Activated CD4-positive, alpha-beta T cell treated with anti-CD3 and anti-CD28 coated beads for 36 hours (primary cell): ENCODE measurements at places on chromosomes 13 and 19. TPM values are rescaled to one million over a fixed set of nuclear protein-coding genes. Genes with fewer than 3 reads are reported as not detected.

Gene LACC1
- 3.1 TPM for total RNA-seq

DNA sequence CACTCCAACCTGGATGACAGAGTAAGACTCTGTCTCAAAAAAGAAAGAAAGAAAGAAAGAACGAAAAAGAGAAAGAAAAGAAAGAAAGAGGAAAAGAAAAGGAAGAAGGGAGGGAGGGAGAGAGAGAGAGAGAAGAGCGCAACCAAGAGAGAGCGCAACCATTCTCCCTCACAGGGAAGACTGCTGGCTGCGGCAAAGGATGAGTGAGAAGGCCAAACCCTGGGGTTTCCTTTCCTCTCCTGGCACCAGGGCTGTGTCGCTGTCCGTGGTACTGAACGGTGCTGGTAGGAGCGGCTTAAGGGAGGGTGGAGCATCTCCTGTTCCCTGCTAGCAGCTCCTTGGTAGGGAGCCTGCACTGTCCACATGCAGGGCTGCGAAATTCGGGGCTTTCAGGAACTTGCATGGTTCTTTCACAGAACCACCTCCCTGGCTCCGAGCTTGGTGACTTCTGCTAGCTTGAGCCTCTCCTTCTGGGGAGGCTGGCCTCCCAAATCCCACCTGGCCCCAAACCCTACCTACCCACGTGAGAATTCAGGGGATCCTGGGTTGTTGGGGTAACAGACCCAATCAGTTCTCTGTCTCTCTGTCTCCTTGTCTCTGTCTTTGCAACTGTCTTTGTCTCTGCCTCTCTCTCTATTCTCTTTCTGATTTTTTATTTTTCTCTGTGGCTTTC is 51.1 kb upstream of the ZNRF4 start:
- H3K4me3 ChIP-seq: no peak overlapping the region
- H3K36me3 ChIP-seq: no peaks in the 10 kb centered on the region
- H3K27me3 ChIP-seq: peaks cover 18% of the 10 kb centered on the region
- H3K4me1 ChIP-seq: no peaks in the 10 kb centered on the region
- H3K27ac ChIP-seq: no peak overlapping the region
- DNase-seq: peak; percentile 85

Gene DHPS
- total RNA-seq: 101 TPM

DNA sequence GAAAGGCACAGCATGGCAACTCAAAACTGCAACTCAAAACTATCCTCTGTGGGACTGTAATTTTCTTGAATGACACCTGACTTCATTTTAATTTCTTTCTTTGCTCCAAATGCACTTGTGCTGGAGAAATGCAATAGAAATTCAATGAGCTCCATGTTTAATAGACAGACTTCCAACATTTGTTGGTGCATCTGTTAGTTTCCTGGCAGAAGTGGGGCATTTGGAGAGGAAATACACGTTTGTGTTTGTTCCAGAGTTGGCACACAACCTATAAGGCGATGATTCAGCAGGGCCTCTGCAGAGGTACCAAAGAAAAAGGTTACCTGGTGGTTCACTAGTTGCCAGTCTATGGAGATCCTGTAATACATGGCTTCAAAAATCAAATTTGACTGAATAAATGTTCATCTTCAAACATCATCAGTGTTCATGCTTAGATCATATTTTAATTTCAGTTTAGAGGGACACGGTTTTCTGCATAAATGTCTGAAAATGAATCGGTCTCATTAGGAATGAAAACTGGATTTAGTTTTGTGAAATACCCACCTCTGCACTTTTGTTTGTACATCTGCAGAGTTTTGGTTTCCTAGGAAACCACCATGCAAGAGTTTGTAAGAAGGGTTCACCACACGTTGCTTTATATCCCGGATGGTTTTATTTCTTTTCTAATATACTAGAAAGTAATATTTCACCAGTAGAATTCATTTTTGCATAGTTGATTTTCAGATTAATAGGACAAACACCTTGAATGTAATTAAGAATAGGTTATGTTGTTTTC is 21.8 kb upstream of the OBI1 start:
- H3K36me3 ChIP-seq: no peaks in the 10 kb centered on the region
- no peak overlapping the region for H3K27ac ChIP-seq
- H3K4me1 ChIP-seq: no peaks in the 10 kb centered on the region
- DNase-seq: no peak
- peaks cover 10% of the 10 kb centered on the region for H3K27me3 ChIP-seq
- H3K4me3 ChIP-seq: no peak overlapping the region

DNA sequence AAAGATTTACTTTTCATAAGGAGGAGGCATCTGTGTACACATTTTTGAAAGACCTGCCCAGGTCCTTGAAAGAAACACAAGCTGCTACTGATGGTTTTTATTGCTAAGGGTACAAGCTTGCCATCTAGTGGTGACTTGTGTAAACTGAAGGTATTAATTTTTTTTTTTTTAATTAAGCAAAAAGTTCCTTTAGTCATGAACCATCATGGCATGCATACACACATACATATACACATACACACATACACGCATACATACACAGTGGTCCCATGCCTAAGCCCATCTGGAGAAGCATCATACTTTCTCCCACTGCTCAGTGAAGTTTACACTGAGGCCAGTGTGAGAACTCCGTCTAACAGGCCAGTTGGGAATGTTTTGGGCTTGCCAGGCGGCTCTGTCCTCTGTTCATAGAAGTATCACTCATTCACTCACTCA is 312.5 kb downstream of the DCLK1 start:
- H3K27ac ChIP-seq: no peak overlapping the region
- H3K36me3 ChIP-seq: no peaks in the 10 kb centered on the region
- peaks cover 2% of the 10 kb centered on the region for H3K27me3 ChIP-seq
- no peak overlapping the region for H3K4me3 ChIP-seq
- DNase-seq: no peak

DNA sequence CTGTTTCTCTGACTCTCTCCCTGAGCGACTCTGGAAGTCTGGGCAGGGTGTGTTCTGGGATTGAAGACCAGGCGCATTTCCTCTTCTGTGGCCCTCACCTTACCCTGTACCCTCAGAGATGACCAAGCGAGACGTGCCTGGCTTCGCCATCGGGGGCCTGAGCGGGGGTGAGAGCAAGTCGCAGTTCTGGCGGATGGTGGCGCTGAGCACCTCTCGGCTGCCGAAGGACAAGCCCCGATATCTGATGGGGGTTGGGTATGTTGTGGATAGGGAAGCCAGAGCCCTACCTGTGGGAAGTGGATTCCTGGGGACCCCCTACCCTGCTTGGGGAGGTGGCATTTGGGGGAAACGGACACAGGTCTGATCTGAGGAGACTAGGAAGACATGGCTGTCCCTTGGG is 5.8 kb upstream of the DNM2 start:
- no peak overlapping the region for H3K4me3 ChIP-seq
- H3K4me1 ChIP-seq: peaks cover 13% of the 10 kb centered on the region
- H3K36me3 ChIP-seq: peaks cover 31% of the 10 kb centered on the region
- H3K27me3 ChIP-seq: no peaks in the 10 kb centered on the region
- DNase-seq: no peak

GRCh38 chr19:42301646-42302203 is at the start of gene PRR19:
Gene PRR19, plus strand, starts transcription at chr19:42302132. Its CDS starts 7,453 bp downstream, at chr19:42309585.
- H3K27me3 ChIP-seq: no peaks in the 10 kb centered on the region
- DNase-seq: peak; percentile 50
- peak within 1 kb of the TSS; percentile 83 for H3K4me3 ChIP-seq
- peaks cover 19% of the 10 kb centered on the region for H3K4me1 ChIP-seq

- no peaks in the 10 kb centered on the region for H3K27me3 ChIP-seq
- H3K4me1 ChIP-seq: no peaks in the 10 kb centered on the region
- H3K27ac ChIP-seq: no peak overlapping the region
- DNase-seq: no peak
- H3K4me3 ChIP-seq: no peak overlapping the region
- no peaks in the 10 kb centered on the region for H3K36me3 ChIP-seq
These were observed 67.3 kb upstream of the KLF12 start for GRCh38 chr13:74201530-74201929.

- H3K27ac ChIP-seq: no peak overlapping the region
- no peak for DNase-seq
- peaks cover 12% of the 10 kb centered on the region for H3K27me3 ChIP-seq
These were observed 3.2 kb downstream of the SULT2A1 start for GRCh38 chr19:47882890-47883289.

Gene ELSPBP1
- not detected for total RNA-seq

DNA sequence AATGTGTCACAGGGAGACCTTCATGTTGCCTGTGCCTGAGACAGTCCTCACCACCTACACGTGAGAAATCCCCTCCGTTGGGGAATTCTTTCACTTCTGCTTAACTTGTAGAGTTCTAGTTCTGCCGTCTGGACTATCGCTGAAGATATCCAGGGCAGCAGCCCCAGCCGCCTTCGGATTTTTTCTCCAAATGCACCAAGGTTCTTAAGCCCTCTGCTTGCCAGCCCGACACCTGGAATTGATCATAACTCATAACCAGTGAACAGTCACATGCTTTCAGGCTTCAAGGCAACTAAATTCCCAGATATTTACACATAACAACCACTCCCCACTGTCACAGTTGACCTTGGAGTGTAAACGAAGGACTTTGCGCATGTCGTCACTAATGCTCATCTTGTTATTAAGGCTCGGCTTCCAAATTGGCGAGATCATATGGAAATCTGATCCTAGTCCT is 114.4 kb downstream of the RAB20 start:
- no peak overlapping the region for H3K27ac ChIP-seq
- H3K4me1 ChIP-seq: no peaks in the 10 kb centered on the region
- no peaks in the 10 kb centered on the region for H3K36me3 ChIP-seq
- H3K27me3 ChIP-seq: peaks cover 35% of the 10 kb centered on the region
- no peak overlapping the region for H3K4me3 ChIP-seq

DNA sequence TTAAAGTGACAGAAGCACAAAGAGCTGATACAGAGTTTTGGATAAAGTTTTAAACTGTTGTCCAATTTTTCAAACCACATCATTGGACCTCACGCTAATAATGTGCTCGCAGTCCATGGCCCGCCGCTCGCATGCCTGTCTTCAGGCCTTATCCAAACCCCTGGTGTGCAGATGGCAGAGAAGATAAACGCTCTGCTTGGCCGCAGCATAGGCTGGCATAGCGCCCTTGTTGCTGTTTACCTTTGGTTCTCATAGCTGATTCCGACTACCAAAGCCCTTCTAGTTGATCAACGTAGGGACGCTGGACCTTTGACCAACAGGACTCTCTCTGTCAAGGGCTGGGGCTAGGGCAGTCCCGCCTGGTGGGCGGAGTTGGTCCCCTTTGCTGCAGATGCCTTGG is 23.5 kb upstream of the QTRT1 start:
- H3K27me3 ChIP-seq: no peaks in the 10 kb centered on the region
- H3K36me3 ChIP-seq: peaks cover 72% of the 10 kb centered on the region
- H3K4me1 ChIP-seq: no peaks in the 10 kb centered on the region
- no peak for DNase-seq
- H3K27ac ChIP-seq: no peak overlapping the region

- no peak overlapping the region for H3K27ac ChIP-seq
- no peaks in the 10 kb centered on the region for H3K27me3 ChIP-seq
- H3K4me1 ChIP-seq: peaks cover 16% of the 10 kb centered on the region
These were observed 92.6 kb downstream of the SIPA1L3 start for GRCh38 chr19:37999309-38000213.

GRCh38 chr19:41354343-41354953 is 726 bp upstream of the TGFB1 start:
- H3K36me3 ChIP-seq: peaks cover 20% of the 10 kb centered on the region
- peak overlapping the region; percentile 83 for H3K27ac ChIP-seq
- H3K27me3 ChIP-seq: no peaks in the 10 kb centered on the region
- peaks cover 57% of the 10 kb centered on the region for H3K4me1 ChIP-seq
- no peak for DNase-seq
- H3K4me3 ChIP-seq: peak overlapping the region; percentile 96

DNA sequence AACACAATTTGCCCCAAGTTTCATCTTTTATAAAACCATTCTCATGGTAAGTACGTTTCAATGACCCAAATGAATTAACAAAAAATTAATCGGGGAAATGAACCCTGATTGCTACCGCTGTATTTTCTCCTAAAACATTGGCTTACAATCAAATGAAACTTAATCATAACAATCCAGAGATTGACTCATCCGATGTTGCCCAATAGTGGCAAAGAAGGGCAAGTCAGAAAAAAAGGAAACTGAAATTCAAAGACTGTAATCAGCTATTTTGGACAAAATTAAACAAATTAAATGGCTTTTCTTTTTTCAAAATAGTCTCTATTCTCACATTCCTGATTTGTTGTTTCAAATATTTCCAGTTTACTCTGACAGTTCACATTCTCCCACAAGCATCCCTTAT is 3.9 kb upstream of the ACOD1 start:
- no peak overlapping the region for H3K4me3 ChIP-seq
- H3K27ac ChIP-seq: no peak overlapping the region
- no peaks in the 10 kb centered on the region for H3K4me1 ChIP-seq
- H3K27me3 ChIP-seq: no peaks in the 10 kb centered on the region
- no peaks in the 10 kb centered on the region for H3K36me3 ChIP-seq
- DNase-seq: no peak

Gene S1PR2
- 8.1 TPM for total RNA-seq

DNA sequence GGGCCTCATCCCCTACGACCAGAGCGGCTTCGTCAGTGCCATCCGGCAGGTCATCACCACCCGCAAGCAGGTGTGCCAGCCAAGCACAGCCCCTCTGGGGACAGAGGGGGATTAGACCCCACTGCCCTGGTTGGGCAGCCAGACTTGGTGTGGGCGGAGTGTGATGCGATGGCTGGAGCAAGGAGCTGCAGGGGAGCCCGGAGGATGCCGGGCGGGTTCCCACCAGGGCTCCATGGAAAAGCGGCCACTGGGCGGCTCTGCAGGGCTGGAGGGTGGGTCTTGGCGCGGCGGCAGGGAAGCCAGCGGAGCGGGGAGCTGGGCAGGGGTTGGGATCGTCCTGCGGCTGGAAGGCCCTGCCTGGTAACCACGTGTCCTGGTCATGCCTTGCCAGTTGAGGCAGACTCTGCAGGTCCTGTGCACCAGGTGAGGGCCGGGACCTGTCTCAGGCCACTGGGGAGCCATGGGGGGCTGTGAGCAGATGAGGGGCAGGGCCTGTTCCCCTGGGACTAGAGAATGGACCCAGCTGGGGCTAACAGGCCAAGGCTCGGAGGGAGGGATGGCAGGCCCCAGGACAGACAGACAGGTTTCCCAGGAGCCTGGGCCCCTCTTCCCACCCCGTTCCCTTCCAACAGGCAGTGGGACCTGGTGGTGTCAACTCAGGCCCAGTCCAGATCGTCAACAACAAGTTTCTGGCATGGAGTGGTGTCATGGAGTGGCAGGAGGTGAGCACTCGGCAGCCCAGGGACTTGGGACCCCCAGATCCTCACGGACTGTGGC is 6.3 kb downstream of the PTOV1 start:
- H3K4me1 ChIP-seq: peaks cover 11% of the 10 kb centered on the region
- peak; percentile 13 for DNase-seq
- H3K36me3 ChIP-seq: peaks cover 35% of the 10 kb centered on the region

GRCh38 chr19:14519860-14520407 is 1.7 kb upstream of the DNAJB1 start:
- peaks cover 28% of the 10 kb centered on the region for H3K36me3 ChIP-seq
- peak overlapping the region; percentile 94 for H3K4me3 ChIP-seq
- DNase-seq: peak; percentile 44
- no peaks in the 10 kb centered on the region for H3K27me3 ChIP-seq

GRCh38 chr13:51784097-51784496 is 19.9 kb downstream of the DHRS12 start:
- H3K27ac ChIP-seq: no peak overlapping the region
- no peak overlapping the region for H3K4me3 ChIP-seq
- DNase-seq: no peak
- H3K27me3 ChIP-seq: no peaks in the 10 kb centered on the region
- H3K4me1 ChIP-seq: peaks cover 5% of the 10 kb centered on the region

Gene SLC7A9
- 0.14 TPM for total RNA-seq

Gene KLK2
- total RNA-seq: not detected

Gene ACP7
- total RNA-seq: not detected
